ENCODE measurements at places on chromosomes 12 and 14.

DNA sequence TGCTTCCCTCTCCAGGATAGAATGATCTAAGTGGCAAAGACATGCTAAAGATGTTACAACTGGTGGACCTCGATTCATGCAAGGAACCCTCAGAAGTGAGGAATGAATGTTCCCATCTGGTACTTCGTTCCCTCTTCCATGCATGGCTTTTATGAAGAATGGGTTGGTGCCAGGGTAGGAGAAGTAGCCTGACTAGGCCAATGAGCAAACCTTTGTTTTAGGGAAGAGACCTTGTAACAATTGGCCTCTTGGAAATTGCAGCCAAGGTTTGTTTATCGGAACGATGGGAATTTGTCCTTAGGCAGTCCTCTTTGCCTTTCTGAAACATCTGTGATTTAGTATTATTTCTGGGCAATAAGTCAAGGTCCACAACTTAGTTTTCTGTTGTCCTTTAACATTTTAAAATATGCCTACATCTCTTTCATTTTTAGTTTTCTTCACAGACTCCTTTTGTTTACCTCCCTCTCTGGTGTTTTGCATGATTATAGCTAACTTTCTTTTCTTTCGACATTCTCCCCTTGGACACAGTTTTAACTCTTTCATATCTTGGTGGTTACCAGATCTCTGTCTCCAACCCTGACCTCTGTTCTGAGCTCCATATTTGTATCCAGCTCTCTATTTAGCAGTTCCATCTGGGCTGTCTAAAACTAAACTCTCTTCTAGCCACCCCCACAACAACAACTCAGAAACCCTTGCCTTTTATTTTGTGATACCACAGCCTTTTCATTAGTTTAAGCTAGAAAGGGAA is 70.0 kb downstream of the DIP2B start:
- no peak for DNase-seq

DNA sequence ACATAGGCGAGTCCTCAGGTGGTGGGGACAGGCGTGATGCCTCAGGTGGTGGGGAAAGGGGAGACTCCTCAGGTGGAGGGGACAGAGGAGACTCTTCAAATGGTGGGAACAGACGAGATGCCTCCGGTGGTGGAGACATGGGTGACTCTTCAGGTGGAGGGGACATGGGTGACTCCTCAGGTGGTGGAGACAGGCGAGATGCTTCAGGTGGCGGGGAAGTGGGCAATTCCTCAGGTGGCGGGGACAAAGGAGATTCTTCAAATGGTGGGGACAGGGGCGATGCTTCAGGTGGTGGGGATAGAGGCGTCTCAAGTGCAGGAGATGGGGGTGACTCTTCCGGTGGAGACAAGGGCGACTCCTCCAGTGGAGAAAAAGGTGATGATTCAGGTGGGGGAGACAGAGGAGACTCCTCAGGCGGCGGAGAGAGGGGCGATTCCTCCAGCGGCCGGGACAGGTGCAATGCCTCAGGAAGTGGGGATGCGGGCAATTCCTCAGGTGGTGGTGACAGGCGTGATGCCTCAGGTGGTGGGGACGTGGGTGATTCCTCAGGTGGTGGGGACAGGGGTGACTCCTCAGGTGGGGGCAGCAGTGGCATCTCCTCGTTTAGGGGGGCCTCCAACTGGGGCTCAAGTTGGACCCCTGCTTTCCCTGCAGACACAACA is 8.7 kb downstream of the KMT2D start:
- DNase-seq, result no peak

- DNase-seq, result no peak
Observed at GRCh38 chr12:57149245-57149900, 2.0 kb upstream of the LRP1-AS start.

- no peak for DNase-seq
Observed at GRCh38 chr12:55041345-55042055, 21.7 kb downstream of the NEUROD4 start.

- peak; percentile 35 for DNase-seq
Observed at GRCh38 chr12:16165506-16165905, 112.0 kb downstream of the SLC15A5 start.

Measured in MM.1S (cell line).